ENCODE measurements at places on chromosomes 1 and 21.

DNA sequence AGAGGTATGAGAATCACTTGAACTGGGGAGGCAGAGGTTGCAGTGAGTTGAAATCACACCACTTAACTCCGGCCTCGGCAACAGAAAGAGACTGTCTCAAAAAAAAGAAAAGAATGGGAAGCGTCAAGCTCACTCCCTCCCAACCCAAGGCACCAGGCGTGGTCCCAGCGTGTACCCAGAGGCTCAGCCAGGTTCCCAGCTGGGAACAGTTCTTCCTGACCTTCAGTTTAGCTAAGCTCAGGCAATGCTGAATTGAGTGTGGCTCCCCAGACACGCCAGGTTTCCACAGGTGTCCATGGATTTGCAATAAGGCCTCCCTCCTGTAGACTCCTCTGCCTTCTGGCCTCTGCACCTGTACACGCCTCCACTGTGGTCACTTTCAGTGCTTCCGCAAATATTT is 140.7 kb upstream of the TMEM51 start:
- DNase-seq = no peak

- peak; percentile 40 for DNase-seq
Observed at GRCh38 chr1:21898326-21899200, 38.5 kb downstream of the HSPG2 start.

DNA sequence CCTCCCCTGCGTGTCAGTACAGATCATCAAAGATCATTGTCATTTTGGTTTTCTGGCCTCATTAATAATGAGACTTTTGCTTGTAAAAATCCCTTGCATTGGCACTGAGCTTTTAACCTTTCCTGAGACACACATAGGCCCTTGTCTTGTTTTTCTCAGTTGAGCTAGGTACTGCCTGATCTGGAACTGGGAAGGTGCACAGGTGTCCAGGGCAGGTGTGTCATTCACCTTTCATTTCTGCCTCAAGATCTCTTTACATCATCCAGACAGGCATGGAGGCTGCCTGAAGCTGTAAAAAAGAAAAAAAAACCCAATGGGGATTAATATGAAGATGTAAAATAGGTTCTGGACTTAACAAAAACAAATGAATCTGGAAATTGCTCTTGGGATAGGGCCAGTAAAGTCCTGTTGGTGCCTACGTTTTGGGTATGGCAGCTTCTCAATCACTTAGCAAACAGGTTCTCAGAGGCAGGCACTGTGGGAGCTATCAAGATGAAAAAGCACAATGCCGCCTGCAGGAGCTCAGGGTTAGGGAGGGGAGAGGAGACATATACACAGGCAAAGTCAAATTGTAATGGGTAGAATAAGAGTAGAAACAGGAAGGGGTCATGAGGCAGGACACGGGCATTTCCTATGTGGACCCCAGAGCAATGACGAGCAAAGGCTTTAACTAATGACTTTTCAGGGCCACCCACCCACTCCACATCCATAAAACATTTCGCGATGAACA is 1.0 kb upstream of the KCNC4 start:
- no peak for DNase-seq

DNA sequence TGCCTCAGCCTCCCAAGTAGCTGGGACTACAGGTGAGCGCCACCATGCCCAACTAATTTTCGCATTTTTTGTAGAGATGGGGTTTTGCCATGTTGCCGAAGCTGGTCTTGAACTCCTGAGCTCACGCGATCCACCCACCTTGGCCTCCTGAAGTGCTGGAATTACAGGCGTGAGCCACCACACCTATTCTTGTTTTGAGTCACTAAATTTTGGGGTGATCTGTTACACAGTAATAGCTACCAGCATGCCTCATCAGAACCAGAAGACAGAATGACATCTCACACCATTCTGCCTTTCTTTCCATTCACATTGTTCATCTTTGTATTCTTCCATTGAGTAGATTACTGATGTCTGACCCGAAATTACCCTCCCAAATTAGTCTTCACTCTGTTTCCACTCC is 9.1 kb downstream of the RHBDL2 start:
- no peak for DNase-seq

- DNase-seq = no peak
Observed at GRCh38 chr1:3455670-3456448, 1.4 kb downstream of the ARHGEF16 start.

DNA sequence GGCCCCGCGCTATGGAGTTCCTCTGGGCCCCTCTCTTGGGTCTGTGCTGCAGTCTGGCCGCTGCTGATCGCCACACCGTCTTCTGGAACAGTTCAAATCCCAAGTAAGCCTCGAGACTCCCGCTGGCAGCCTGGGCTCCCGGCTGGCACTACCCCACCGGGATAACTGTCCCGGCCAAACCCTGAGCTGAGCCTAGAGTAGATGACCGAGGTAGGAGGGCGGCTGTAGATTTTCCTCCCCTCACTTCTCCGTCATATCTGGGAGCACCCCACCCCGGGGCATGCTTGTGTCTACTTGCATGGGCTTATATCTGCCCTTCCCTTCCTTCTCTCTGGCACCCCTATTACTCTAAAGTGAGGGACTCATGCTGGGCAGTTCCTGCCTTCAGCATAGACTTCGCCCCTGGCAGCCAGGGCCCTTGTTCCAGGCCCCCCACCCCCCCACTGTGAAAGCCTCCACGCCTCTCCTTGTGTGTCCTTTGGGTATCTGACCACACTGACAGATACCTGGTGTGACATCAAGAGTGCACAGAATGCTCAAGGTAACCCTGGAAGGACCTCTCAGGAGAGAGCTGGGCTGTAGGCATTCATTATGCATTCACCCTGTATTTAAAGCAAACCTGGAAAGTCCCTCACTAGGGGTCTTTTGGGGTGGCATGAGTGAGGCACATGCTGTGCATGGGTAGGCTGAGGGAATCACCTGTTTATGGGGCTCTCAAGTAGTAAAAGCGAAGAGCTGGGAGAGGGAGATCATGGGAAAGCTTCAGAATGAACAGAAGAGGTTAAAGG is 485 bp downstream of the EFNA1 start:
- no peak for DNase-seq

- no peak for DNase-seq
Observed at GRCh38 chr1:100168051-100168450, 10.0 kb downstream of the LRRC39 start.

DNA sequence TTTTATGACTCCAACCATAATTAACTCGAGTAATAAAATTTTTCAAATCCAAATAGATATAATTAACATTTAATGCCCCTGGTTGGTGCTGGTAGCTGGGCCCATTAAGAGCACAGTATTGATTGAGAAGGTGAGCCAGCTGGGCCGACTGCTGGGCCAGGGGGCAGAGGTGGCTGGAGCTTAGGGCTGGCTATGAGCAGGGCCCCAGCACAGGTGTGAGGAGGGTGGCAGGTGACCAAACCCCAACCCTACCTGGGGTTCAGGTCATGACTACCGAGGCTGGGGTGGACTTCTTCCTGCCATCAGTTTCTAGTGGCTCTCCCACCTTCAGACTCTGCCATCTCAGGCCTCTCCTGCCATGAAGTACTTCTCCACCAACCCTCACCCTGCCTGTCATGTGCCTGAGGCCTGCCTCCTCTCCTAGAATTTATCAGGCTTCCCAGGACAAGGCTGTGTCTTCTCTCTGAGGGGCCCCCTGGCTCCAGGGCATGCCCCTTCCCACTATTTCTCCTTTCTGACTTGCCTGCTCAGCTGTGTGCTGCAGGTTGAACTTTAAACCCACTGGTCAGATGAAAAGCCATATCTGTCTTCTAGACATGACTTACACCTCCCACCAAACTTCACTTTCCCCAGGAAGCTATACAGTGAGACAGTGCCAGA is 85.6 kb downstream of the TMEM53 start:
- DNase-seq = no peak

DNA sequence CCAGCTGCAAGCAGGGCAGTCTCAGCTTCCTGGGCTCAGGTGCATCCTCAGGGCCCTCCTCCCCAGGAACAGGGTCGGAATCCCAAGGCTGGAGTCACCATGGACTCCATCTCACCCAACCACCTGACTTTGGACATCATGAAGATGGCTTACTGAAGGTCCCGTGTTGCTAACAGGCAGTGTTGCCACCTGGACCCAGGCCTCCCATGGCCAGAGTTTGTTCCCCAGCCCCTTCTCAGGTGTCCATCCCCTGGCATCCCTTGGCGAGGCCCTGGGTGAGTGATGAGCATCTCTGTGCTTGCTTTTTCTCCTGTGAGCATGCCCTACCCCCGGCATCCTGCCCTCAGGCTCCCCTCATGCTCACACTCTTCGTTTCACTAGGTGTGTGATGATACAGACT is 101.7 kb upstream of the EDN2 start:
- no peak for DNase-seq

DNA sequence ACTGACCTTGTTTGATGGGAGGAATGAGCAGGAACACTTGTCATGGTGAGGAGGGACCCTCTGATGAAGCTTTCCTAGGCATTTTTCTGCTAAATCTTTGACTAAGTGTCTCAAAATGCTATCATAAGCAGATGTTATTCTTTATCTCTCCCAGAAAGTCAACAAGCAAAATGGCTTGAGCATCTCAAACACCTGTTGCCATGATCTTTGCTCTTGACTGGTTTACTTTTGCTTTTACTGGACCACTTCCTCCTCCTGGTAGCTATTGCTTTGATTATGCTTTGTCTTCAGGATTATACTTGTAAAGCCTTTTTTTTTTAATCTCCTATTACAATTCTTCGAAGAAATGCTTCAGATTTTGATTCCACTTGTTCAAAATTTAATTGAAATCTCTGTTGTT is 157.4 kb downstream of the GPR52 start:
- no peak for DNase-seq

DNA sequence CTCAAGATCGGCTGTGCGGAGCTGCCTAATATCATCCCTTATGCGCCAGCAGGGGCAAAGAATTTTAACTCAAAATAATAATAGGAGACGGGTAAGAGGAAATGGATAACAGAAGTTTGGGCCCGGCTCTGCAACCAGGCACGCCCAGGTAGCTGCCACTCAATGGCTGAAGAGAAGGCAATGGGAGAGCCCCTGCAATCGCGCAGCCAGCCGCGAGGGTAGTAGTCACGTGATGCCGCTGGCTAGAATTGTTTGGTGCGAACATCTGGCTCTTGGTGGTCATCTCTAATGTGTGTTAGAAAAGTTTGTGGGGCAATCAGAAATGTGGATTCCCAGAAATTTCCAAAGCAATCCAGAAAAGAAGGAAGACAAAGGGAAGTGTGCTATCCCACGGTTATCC is 12.3 kb downstream of the BARHL2 start:
- no peak for DNase-seq

DNA sequence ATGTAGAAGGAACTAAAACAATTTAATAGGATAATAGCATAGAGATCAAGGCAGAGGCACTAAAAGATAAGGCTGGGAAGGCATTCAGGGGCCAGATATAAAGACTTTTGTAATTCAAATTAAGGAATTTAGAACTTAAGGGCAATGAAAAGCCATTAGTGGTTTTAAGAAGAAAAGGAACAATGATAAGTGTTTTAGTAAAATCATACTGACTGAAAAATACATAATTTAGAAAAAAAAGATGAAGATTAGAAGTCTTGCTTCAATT is 14.1 kb upstream of the RGS2 start:
- no peak for DNase-seq

DNA sequence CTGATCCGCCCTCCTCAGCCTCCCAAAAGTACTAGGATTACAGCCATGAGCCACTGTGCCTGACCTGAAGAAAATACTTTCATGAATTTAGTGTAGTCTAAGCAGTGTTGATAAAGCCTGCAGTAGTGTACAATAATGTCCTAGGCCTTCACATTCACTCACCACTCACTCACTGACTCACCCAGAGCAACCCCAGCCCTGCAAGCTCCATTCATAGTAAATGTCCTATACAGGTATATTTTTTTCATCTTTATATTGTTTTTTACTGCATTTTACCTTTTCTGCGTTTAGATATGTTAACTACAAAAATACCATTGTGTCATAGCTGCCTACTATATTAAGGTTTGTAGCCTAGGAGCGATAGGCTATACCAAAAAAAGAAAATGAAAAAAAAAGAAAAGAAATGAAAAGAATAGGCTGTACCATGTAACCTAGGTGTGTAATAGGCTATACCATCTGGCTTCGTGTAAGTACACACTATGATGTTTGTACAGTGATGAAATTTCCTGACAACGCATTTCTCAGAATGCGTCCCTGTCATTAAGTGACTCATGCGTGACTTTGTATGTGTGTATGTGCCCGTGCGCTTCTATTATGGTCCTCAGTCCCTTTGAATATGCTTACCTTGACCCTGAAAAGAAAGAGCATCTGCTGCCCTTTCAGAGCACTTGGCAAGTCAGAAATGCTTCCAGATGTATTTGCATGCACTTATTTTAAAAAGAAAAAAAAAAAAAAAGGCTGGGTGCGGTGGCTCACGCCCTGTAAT is 9.2 kb upstream of the SLAMF8 start:
- DNase-seq = peak; percentile 20

GRCh38 chr1:228544921-228545591 is 57.9 kb downstream of the RNF187 start:
- DNase-seq = no peak

GRCh38 chr1:3197781-3198316 is 128.8 kb downstream of the PRDM16 start:
- DNase-seq = no peak

GRCh38 chr1:35659589-35659988 is 18.3 kb upstream of the PSMB2 start:
- no peak for DNase-seq

DNA sequence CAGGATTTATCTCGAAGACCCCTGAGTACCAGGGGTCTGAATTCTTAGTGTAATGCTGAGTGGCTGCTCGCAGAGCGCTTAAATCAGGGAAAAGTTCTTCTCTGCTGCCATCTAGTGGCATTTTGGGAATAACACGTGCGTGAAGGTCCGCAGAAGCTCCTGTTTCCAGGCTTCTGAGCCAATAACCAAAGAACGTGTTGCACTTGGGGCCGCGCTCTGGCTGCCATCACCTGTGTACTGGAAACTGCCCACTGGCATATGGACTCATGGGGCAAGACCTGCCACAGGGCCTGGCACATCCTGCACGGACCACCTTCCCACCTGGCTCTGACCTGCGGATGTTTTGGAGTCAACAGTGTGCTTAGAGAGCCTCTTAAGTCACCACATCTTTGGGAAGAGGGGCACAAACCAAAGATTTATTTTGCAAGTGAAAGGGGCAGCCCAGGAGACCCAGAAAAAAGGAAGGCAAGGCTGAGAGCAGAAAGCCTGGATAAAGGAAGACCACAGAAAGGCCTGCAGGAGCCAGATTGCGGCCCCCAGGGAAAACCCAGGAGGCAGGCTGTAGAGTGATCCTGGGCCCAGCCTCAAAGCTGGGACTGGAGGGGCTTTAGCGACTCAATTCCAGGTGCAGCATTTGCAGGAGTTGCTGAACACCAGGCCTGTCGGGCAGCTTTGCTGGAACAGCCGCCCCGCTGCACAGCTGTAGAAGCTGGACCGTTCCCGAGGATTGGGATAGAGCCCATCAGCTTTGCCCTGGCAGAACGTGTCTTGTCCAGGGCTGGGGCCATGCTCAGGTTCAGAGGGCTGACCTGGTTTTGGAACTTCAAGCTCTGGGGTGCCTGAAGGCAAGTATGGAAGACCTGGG is 13.0 kb downstream of the CHIT1 start:
- DNase-seq = peak; percentile 59

DNA sequence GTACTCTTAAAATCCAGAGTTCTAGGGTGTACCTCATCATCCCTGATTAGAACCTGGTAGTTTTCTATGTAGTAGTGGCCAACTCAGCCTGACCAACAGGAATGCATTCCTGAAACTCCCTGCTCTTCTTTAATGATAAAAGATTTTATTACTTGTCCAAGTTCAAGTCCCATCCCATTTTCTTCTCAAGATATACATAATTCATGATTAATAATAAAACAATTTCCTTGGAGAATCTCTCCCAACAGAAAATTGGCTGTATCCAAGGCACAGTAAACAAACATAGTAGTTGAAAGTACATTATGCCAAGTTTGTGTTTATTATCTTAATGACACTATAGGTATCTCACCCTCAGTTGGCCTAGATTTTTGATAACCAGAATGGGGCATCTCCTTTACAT is 714.1 kb upstream of the ADAMTS5 start:
- peak; percentile 12 for DNase-seq
